ENCODE measurements at places on chromosomes 7 and 10.

DNA sequence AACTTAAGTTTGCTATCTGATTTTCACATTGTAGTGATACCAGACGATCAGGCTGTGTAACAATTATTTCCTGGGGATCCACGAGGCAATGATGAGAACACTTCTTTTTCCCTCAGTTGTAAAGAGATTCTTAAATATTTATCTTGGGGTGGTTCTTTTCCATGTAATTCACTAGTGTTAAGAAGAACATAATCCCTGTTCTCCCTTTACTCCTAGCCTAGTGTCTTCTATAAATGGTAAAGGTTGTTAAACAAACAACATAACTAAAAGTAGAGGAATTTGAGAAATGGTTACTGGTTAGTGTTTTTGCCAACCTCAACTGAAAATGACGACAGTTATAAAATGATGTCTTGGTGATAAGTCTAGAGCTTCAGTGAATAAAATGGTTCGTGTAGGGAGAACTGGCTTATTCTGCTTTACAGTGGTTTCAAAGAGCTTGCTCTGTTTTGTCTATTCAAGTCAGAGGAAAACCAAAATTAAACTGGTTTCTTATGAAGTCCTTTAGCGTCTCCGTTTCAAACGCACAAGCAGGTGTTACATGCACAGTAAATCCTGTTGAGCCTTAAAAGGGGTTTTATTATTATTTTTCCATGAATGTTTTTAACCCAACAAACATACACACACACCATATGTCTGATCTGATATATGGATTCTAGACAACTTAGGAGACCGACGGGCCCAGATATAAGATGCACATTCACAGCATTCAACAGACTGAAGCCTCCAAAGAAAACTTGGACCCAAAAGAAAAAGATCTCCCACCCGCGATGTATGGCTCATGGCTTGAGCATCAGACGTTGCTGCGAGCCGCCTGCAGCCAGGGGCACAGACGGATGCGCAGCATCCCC is 1.1 kb downstream of the TBX20 start:
- no peak for DNase-seq

DNA sequence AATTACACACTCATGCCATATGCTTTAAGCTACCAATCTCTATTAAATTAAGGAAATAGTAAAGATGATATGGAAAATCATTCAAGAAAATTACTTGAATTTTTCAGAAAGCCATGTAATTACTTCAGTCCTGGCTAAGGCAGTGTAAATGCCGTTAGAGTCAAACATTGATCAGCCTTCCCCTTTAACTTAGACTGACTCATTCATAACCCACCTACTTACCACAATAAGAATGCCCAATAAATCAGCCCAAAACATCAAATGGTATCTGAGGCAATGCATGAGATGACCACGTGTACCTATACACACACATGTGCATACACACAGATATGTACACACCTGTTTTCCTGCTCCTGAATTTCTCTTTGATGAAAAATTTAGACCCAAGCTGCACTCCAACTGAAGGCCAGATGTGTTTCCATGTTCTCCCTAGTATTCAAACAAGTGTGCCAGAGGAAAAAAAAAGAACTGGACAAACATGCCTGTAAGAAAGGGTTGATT is 30.2 kb upstream of the PDE1C start:
- no peak for DNase-seq

DNA sequence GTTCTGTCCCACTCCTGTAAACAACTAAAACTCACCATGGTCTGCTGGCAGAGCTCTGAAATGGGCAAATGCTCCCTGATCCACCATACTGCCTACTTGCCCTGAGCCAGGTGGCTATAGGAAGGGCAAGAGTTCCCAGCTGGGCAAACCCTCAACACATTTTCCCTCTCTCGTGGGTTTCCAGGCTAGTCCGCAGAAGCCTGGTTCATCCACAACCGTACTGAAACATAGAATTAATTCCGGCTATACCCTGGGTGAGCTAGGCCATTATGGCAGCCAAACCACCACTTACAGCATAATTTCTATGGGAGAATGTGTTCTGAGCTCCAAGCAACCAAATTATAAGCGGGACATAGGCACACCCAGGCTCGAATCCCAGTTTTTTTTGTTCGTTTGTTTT is 20.1 kb upstream of the DDIT4 start:
- no peak for DNase-seq

- DNase-seq = no peak
These were observed 21.5 kb upstream of the MYL10 start for GRCh38 chr7:101650579-101651081.

DNA sequence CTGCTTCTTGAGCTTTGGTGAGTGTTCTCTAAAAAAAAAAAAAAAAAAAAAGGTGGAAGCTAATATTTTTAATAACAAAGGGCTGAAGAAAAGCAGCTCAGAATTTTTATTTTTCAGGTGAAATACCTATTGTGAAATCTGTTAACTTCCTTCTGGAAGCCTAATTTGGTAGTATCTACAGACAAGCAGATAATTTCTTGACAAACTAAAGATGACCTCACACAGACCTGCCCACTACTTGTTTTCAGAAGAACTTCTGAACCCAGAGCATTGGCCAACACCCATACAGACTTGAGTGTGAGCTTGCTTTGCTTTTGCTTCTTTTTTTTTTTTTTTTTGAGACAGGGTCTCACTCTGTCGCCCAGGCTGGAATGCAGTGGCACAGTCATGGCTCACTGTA is 31.2 kb downstream of the LRRC4 start:
- no peak for DNase-seq

GRCh38 chr10:57905010-57905409 is 362.7 kb downstream of the IPMK start:
- no peak for DNase-seq

DNA sequence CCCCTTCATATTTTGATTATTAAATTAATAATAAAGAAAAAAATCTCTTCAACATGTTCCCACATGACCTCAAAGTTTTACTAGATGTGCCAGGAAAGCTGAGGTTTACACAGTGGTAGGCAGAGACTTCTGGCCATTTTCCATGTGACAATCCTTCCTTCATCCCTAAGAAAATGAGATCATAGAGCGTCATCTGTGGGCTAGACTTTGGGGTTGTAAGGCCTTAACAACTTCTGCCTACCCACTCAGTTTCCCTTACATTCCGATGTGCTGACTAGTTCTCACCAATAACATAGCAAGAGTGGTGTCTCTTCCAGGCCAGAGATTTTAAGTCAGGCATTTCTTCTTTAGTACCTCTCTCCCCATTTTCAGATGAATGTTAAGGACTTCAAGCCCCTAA is 171.1 kb upstream of the PHF14 start:
- no peak for DNase-seq

DNA sequence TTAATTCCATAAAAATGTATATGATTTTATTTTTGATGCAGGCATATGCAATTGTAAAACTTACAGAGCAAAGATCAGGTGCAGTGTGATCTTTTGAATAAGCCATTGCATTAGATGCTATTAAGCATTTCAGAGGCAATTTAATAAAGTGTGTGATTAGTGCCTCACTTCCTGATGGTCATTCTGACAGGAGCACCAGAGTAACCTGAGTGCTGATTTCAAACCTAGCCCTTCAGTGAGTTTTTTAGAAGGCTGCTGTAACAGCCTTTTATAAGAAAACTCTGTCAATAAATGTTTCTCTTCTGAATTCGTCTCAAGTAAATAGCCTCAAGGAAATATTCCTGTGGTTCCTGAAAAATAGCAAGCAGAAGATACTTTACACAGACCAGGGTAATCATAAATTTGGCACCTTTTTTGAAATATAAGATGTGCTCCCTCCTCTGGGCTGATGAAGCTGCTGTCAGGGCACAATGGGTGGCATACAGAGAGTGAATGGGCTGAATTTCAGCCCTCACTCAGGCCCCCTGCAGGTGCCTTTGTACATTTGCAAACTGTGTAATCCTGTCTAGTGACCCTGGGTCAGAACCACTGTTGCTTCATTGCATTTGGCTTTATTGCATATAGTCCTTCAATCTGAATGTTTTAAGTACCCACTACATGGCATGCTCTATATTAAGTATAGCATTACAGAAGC is 193.7 kb upstream of the CSTF2T start:
- DNase-seq = peak; percentile 83

DNA sequence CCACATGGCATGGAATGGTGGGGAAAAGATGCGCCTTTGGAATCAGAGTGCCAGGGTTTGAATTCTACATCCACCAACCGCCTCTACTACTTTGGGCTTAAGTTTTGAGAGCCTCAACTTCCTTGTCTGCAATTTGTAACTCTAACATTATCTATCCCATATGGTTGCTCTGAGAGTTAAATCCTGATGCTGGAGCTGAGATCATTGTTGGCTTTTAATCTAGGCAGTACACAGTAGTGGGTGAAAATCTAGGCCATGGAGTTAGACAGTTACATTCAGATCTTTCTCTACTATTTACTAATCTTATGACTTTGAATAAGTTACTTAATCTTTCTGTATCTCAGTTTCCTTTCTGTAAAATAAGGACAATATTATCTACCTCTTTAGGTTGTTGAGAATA is 149.7 kb upstream of the AOAH start:
- no peak for DNase-seq

- DNase-seq = no peak
These were observed 40.0 kb upstream of the PTPN12 start for GRCh38 chr7:77497079-77497478.

DNA sequence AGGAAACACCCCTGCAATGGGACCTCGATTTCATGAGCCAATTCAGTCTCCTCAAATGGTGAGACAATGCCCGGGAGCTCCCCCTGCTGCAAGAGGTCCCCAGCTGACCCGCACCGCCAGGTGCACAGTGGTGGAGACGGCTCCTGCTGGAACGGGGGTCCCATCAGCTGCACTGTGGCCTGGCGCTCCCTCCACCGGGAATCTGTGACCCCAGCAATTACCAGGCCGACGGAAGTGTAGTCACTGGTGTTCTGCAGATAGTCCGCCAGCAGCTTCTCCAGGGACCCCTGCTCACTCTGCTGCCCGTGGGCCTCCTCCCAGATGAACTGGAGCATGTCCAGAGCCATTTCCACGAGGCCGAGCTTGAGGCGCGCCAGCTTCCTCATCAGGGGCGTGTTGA is 64.9 kb upstream of the NKX6-2 start:
- no peak for DNase-seq

DNA sequence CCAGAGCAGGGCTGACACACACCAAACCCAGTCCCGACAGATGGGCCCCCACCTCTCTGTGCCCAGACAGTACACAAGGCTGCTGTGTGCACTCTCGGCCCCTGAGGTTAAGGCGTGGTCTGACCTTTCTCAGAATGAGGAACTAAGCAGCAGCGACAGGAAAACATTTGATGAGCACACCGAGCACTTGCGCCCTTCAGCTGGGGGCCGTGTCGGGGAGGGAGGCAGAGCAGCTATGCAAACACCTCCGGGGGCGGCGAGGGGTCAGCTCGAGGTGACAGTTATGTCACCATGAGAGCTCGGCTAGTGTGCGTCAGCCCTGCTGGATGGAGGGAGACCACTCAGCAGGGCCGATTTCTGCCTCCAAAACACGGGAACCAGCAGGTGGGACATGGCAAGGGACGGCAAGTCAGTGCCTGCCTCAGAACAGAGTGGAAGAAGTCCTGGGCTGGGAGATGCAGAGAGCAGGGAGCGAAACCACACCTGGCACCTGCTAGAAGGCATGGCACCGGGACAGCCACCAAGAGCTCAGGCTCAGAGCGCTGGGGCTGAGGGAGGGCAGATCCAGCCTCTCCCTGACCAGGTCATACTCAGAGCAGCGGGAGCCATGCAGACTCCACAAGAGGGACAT is 57.4 kb downstream of the CHST15 start:
- DNase-seq = no peak

DNA sequence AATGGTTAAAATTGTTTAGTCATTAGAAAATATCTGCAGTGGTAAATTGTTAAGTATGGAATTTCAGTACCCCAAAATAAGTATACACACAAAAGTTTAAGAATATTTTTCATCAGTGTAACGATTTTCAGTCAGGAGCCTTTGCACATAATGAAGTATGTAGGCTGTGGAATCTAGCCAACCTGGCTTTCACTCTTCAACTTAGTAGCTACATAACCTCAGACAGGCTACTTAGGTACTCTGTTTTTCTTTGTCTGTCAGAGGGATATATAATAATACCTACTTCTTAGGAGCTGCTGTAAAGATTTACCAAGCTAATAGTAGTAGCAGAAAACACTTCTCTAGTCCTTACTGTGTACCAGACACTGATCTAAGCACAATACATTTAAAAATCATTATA is 137.5 kb downstream of the ZEB1 start:
- DNase-seq = no peak

DNA sequence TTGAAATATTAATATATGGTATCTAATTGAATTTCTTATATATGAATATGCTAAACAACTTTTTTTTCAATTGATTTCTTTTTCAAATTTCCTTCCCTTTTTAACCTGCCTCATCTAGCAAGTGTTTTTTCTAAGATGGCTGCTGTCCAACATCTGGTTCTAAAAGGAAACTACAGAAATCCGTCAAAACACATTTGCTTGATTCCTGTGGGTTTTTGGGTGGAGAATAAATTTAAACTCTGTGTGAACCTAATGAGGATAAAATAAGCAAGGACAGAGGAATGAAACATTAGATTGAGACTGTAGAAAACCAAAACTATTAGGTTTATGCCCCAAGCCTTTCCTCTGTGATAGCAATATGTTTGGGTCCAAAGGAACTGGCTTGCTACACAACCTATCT is 75.5 kb upstream of the STARD3NL start:
- DNase-seq = no peak

GRCh38 chr10:58554316-58554715 is 41.6 kb downstream of the BICC1 start:
- no peak for DNase-seq

- DNase-seq = no peak
These were observed 165.5 kb upstream of the TARP start for GRCh38 chr7:38438970-38439369.

DNA sequence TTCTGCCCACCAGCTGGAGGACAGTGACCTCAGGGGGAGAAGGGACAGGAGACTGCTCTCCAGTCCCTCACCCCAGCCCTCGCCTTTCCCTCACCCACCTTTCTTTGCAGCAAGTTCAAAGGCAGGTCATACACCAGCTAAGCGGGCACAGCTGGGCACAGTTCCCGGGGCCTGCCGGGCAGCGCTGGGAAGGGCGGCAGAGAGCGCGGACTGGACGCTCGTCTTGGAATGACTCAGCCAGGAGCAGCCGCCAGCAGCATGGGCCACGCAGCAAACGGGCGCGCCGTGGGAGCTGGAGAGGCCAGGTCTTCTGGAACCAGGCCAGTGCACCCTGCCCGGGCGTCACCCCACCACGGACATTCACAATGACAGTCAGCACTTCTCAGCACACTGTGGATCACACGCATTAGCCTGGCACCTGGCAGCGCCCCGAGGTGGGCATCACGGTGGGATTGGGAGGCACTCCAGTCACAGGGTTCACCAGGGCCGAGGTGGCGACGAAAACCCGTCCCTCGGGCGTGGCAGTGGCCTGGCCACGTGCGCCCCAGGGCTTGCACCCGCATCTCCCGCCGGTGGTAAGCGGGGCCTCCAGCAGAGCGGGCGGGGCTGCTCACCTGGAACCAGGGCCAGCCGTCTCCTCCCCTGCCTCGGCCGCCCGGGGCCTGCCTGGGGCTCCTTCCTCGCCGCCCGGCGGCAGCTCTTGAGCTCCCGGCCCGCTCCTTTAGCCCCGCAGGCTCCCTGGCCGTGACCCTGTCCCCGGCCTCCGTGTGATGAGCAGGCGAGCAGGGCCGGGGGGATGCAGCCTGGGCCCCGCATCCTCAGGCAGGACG is 29.0 kb upstream of the WDFY4 start:
- DNase-seq = no peak

All from neural progenitor cell (in vitro differentiated cells).